AG08396 (cell line): ENCODE measurements at places on chromosomes 6 and 20.

- no peak for DNase-seq
Measured at GRCh38 chr6:140773276-140773675, 1359.4 kb upstream of the GJE1 start.

- DNase-seq = no peak
Measured at GRCh38 chr20:55774628-55775027, 230.7 kb downstream of the CBLN4 start.

DNA sequence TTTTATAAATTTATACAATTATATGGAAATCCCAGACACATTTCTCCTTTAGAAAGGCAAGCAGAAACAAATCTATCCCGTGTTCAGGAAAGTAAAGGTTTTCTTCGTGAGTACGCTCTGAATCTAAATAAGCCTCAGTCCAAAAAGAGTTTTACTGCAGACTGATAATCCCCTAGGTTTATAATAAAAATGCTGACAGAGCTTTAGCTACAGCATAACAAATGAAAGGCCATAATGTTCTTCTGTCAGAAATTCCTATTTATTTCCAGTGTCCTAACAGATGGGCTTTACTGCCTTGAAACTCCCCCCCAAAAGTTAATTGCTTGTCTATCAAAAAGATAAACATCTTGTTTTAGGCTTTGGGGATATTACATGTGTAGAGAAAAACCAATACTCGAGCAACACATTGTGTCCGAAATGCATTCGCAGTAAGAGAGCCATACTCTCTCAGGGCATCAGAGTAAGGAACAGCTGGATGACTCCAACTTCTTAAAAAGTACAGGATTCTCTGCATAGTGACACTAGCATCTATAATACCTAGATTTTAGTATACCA lies 109.0 kb downstream of the PRKN start:
- DNase-seq = no peak

GRCh38 chr6:38241200-38241871 lies 398.4 kb downstream of the BTBD9 start:
- no peak for DNase-seq

- no peak for DNase-seq
Measured at GRCh38 chr6:5540370-5540769, 279.1 kb downstream of the FARS2 start.
